ENCODE measurements at places on chromosomes 13 and 19.

GRCh38 chr13:59607780-59608233 is 555.9 kb downstream of the DIAPH3 start:
- no peak for DNase-seq

GRCh38 chr19:2239771-2240770 is 3.4 kb downstream of the SF3A2 start:
- DNase-seq = no peak

DNA sequence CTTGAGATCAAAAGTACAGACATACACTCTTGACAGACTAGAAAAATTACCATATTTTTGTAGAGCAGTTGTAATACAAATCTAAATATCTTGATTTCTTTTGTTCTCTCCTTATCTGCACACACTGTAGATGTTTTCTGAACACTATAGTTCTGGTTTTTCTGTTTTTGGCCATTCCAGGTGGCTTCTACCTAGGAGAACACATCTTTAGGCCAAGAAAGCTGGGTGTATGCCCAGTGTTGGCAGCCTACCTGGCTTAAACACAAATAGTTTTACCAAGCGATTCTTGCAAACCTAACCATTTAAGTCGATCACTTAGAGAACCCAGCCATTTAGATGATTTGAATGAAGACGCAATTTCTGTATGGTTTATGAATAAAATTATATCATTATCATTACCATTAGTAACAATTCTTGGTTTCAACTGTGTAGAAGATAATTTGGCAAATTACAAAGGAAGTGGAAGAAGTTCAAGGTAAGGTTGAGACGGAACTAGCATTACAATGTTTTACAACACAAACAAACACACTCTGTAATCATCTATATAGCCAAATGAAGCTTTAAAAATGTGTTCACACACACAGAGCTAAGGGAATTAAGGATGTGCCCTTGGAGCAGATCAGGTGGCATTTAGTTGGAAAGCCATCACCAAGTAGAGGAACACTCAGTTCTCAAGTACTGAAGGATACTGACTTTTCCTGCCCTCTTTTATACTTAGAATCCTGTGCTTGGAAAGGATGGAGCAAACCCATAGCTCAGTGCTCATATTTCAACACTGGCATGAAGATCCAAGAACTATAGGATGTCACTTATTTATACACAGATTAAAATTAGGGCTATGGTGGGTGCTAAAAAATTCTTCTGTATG is 36.2 kb downstream of the ERCC5 start:
- DNase-seq = no peak

DNA sequence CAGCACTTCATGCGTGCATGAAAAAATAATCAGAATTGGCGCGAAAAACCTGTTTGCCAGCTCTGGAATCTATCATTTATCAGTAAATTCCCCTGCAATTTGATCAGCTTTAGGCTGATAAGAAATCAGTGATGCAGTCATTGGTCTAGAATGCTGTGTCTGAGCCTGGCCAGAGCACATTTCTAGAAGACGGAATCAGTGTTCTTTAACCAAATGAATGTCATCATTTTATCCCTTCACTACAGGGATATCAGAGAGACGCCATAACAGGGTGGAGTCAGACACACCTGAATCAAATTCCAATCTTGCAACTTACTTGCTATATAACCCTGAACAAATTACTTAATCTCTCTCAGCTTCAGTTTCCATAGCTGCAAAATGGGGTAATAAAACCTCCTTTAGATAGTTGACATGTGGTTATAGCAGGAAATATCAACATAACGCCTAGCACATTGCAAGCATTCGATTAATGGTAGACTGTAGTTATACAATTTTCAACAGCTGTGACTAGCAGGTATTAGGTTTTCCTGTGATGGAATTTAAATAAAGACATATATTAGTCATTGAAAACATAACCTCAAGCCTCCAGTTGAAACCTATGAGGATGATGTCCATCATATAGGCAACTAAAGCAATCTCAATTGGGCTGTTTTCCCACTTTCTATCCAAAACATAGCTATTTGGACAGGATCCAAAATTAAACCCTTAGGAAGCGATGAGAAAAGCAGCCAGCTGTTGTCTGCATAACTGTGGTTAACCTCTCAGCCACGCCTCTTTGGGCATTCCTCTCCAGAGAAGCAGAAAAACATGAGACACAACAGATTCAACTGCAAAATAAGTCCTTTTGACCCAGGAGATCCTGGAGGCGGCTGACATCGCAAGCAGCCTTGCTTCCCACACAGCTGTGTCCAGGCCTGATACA is 51.6 kb upstream of the UBL3 start:
- no peak for DNase-seq

- no peak for DNase-seq
Observed at GRCh38 chr19:40225440-40226305, 816 bp downstream of the CCNP start.

DNA sequence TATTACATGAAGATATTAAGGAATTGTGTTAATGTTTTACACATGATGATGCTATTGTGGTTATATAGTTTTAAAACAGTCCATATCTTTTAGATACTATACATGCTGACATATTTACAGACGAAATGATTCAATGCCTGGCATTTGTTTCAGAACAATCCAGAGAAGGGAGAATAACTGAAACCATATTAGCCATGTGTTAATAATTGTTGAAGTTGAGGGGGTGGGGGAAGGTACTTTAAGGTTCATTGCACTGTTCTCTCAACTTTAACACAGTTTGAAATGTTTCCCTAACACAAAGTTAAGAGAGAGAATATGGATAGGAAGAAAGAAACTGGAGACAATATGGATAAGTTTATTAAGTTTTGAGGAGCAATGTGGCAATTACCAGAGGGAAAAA is 5.8 kb downstream of the CRYL1 start:
- no peak for DNase-seq

DNA sequence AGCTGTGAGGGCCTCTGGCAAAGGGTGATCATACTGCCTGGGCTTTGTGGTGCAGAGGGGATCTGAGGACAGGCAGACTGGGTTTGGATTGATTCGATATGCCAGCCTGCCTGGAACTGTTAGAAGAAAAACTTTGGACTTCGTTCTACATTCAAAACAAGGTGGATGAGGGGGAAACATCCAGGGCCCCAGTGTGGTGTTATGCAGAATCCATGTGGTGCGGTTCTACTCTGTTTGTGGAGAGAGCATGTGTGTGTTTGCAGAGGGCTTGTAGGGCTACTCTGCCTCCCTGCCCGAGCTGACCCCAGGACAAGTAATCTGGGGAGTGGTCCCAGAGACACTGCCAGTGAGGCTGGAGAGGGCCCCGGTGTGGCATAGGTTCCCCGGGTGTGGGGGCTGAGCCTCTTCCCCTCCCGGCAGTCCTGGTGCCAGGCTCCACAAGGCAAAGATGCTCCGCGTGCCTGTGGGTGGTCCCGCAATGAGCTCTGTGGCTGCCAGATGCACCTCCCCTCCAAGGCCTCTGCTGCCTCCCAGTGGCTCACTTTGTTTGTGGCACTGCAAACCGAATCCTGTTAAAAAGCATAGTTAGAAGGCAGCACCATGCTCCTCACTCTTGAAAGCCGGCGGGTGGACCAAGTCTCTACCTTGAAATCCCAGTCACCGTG is 22.3 kb upstream of the TFDP1 start:
- DNase-seq = peak; percentile 75

- DNase-seq = peak; percentile 20
Observed at GRCh38 chr13:57629821-57630235, 1.7 kb upstream of the PCDH17 start.

GRCh38 chr13:112362021-112362420 is 14.1 kb upstream of the SPACA7 start:
- no peak for DNase-seq

DNA sequence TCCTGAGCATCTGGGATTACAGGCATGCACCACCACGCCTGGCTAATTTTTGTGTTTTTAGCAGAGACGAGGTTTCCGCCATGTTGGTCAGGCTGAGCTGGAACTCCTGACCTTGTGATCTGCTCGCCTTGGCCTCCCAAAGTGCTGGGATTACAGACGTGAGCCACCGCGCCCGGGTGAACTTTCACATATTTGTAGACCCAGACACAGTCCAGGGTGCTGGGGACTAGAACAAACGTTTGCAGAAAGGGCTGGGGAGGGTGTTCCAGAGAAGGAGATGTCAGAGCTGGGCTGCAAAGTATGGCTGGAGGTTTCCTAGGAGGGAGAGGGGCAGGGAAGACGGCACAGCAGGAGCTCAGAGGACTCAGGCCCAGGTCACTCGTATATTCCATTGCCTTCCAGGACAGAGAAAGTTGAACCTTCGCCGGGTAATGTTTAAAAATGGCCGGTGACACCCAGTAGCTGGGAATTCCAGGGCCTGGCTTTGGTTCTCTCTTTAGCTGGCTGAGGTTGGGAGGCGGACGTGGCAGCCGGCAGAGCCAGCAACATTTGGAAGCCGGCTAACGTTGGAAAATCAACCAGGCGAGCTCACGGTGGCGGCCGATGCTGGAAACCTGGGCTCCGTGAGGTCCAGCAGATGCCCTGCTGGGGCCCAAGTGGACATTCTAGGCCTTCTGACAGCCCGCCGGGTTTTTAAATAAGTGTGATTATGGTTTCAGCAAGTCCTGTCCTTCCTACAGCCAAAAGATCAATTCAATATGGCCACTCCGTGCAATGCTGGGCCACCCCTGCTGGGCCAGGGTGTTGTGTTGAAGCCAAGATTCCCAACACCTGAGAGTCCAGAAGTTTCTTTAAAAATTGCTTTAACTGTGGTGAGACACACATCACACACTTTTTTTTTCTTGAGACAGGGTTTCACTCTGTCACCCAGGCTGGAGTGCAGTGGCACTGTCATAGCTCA is 41.5 kb downstream of the NFIC start:
- no peak for DNase-seq

DNA sequence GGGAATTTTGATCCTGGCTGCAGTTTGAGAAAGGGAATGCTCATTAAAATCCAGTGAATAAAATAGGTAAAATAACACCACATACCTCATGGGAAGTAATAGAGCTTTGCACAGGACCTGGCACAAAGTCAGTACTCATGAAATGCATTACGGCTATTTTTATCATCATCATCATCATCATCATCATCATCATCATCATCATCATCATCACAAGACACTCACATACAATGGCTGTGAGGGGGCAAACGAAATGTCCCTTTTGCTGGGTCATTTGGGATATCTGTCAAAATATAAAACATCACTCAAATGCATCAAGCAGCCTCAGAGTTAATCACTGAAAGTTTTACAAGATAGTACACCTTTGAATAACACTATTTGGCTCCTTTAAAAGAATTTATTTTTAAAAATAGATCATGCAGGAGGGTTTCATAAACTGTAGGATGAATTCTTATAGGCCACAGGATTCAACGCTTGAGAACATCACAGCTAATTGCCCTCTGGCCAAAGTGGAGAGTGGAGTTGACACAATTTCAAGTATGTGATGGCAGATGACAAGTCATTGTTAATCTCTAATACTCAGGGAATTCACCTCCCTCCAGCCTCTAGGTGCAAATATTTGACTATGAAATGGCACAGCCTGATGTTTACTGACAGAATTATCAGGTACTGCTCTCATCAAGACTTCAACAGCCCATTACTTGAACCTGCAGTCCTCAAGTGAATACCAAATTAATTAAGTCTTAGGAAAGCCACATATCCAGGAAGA is 14.2 kb upstream of the ZNF599 start:
- no peak for DNase-seq

GRCh38 chr13:46387064-46387851 is at the start of gene RUBCNL:
Gene RUBCNL, minus strand, starts transcription at chr13:46387252. Its CDS starts 14,777 bp downstream, at chr13:46372475.
- peak; percentile 84 for DNase-seq

- no peak for DNase-seq
Observed at GRCh38 chr13:68748038-68748437, 1359.6 kb upstream of the ATXN8OS start.

- DNase-seq = no peak
Observed at GRCh38 chr13:76043874-76044273, 407.7 kb downstream of the LMO7 start.

GRCh38 chr13:45584816-45585215 is 30.7 kb downstream of the ERICH6B start:
- DNase-seq = no peak

- DNase-seq = peak; percentile 83
Observed at GRCh38 chr19:18932216-18932841, 8.7 kb downstream of the HOMER3 start.

DNA sequence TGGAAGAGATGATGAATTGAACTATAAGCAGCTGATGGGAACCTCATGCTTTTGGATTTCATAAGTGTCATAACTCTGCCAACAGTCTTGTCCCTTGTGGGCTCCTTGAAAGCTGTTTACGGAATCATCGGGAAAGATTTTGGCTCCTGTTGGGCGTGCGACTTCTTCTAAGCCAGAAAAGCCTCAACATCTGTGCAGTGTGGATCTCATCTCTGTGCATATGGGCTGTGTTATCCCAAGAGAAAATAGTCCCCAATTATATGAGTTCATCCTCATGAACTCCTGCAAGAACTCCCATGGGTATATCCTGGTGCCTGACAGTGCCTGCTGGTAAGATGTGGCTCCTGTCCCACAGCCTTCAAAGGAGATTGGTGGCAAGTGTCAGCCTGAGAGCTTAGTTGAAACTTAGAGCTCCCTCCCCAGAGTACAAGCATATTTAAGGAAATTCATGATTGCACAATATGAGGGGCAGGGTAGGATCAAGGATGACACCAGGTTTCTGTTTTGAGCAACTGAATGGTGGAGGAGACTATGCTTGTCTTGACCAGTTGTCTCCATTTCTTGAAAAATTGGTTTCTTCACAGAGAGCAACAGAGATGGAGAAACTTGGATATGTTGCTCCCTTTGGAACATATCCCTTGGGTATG is 243.5 kb downstream of the ITGBL1 start:
- DNase-seq = no peak

- no peak for DNase-seq
Observed at GRCh38 chr13:71672512-71672911, 194.5 kb downstream of the DACH1 start.

DNA sequence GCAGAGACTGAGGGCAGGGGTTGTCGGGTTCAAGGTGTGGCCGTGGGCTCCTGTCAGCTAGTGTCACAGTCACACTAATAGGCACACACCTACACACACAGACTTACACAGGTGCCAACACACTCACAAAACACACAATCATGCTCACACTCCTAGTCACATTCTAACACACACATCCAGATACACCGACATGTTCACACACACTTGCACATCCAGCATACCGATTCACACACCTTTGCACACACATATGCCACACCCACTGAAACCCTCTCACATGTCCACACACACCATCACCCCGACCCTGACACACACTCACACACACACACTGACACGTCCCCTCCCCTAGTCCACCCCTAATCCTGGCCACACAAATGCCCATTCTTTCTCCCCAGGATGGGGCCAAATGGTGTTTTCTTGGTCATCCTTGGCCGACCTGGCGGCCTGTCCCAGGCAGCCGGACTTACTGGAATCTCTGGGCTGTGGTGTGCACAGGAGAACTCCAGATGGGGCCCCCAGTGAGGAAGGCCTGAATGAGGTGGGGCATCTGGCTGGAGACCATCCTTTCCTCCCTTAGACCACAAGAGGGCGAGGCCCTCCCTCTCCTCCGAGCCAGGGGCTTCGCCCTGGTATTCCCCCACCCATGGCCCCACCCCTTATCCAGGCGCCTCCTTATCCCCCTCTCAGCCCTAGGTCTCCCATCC is 19.1 kb upstream of the PNMA8B start:
- DNase-seq = no peak

GRCh38 chr13:32895296-32895695 is 120.9 kb upstream of the KL start:
- no peak for DNase-seq

GRCh38 chr13:113114511-113115362 is 7.9 kb upstream of the F10 start:
- no peak for DNase-seq
